ENCODE measurements at places on chromosomes 2 and 18.

DNA sequence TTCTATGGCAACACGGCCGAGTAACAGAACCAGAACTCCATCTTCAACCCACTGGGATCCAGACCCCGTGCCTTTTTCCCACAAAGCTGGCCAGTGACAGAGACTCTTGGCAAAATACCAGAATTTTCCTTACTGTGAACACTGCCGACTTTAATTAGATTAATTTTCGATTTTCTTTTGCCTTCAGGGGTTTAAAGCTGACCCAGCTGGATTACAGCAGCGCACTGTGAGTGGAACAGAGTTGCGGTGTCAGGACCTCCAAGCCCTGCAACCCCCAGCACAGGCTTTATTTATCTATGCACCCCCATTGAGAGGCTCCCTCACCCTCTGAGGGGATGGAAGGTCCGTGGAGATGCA, 36.4 kb downstream of the CTIF start:
- DNase-seq: no peak

- DNase-seq: peak; percentile 9
Measured at GRCh38 chr2:137838255-137839092, 125.8 kb upstream of the HNMT start.

- no peak for DNase-seq
Measured at GRCh38 chr2:8389431-8390108, 292.3 kb upstream of the ID2 start.

- no peak for DNase-seq
Measured at GRCh38 chr18:31506024-31506742, 8.2 kb downstream of the DSG2 start.

DNA sequence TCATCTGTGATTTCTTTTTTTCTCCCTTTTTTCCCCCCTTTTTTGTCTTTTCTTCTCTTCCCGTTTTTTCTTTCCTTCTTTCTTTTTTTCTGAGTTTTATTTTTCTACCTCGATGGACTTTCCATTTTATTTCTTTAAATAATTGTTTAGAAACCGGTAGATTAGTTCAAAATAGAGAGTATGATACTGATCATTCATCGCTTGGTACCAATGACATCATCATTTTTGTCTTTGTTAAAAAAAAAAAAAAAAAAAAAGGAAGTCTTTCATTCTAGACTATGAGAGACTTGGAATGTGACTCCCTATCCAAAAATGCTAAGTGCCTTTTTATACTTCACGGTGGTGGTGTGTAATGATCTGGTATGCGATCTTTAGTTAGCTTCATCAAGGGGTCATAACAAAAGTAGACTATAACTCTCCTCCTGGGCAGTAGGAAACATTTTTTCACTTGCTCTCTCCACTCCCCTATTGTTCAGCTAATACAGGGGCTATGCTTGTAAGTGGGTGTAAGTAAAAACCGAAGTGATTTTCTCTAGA, 1517.5 kb upstream of the ZEB2 start:
- no peak for DNase-seq

- no peak for DNase-seq
Measured at GRCh38 chr2:12612671-12613070, 104.1 kb upstream of the TRIB2 start.

- no peak for DNase-seq
Measured at GRCh38 chr2:229343661-229344060, 72.6 kb upstream of the PID1 start.

DNA sequence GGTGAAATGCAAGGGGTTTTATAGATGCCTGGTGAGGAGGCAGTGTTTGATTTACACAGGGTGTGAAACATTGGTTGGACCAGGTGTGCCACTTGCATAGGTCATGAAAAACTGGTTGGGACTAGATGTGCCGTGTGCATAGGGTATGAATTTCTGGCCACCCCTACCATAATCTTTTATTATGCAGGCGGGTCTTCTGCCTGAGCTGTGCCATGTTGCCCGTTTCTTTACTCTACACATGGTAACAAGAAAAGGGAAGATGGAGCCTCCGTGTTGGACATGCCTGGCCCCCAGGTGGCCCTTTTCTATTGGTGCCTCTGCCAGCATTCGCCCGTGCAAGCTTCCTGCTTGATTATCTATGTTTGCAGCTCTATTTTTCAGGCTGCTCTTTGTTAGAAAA, 805.4 kb downstream of the TRIB2 start:
- DNase-seq: no peak

GRCh38 chr18:61581578-61582201, 248.5 kb downstream of the CDH20 start:
- peak; percentile 76 for DNase-seq

DNA sequence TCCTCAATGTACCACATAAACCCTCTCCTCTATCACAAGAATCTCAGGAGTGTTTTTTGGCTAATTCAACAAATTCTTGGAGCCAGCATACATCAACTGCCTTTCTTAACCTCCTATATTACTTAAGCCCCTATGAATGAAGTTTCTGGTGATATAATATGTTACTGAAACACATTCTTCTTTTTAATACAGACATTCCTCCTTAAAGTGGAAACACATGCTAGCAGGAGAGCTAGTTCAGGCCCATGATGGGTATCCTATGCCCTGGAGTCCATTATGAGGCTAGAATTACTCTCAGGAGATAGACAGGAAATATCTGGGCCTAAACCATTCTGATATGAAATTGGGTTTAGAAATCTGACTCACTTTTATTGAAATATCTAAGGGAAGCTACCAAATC, 26.6 kb upstream of the RMDN2 start:
- no peak for DNase-seq

DNA sequence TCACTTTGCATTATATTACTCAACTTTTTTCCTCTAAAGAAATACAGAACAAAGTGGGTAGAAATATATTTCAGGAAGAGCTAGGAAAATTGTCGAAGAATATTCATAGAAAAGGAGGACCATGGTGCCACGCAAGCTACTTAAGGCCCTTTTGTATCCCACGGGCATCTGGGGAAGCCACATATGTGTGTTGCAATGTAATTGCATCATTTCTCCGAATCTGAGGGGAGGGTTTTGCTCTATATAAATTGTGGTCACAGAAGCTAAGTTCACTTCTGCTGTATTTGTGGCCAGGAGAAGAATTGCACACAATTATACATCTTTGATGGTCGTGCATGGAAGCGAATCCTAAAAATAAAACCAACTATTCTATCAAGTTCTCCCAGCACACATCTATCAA, 360.3 kb downstream of the IRS1 start:
- DNase-seq: no peak

DNA sequence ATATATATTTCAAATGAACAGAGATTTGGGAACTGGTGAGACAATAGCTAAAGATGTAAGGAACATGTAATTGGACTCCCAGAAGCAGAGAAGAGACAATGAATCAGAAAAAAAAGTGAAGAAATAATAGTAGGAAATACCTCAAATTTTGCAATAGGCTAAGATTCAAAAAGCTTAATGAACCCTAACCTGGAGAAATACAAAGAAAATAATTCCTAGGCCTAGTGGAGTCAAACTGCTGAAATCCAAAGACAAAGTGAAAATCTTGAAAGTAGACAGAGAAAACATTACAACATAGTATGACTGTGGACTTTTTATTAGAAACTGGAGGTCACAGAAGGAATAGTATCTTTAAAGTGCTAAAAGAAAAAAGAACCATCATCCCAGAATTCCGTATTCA, 76.7 kb downstream of the LAMA3 start:
- no peak for DNase-seq

- DNase-seq: no peak
Measured at GRCh38 chr2:15797939-15798281, 142.4 kb upstream of the MYCN start.

GRCh38 chr2:239476757-239477585, 76.2 kb upstream of the HDAC4 start:
- no peak for DNase-seq

DNA sequence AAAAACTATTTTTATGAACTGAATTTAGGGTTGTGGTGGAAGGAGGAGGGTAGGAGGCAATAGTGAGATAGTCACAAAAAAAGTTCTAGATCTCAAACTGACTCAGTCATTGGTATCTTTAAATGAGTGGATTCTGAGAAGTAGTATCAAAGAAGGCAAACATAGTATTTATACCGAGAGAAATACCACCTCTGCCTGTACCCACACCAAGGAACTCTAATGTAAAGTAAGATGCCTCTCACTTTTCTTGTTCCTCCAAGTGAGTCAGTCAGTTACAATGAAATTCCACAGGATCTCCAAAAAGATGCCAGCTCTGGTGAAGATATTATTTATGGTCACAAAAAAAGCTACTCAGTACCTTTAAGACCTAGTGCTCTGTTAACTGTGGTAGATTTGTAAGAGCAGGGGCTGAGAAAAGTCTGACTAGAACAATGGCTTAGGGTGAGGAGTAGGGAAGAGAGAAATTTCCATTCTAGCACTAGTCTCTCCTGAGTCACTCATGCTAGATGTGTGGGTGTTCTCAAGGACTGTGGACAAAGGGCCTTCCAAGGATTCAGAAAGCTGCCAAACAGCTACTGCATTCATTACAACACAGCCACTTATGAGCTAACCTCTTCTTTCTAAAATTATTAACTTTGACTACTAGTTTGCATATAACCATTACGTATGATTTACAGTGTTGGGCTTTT, 36.3 kb downstream of the YWHAQ start:
- DNase-seq: no peak

Data from stimulated activated naive CD8-positive, alpha-beta T cell treated with anti-CD3 and anti-CD28 coated beads, Interleukin-15, amount 100 ng/mL, for 72 hours (primary cell).